ENCODE measurements at places on chromosomes 2 and 18. TPM values are rescaled to one million over a fixed set of nuclear protein-coding genes. Genes with fewer than 3 reads are reported as not detected.
A peak's percentile ranks its signal among the peaks of the same experiment; 100 is the strongest.

The MC4R gene
- total RNA-seq: not detected

GRCh38 chr2:5748946-5749345 lies 56.8 kb downstream of the SOX11 start:
- DNase-seq: no peak

- no peak for DNase-seq
These were observed 1682.2 kb upstream of the TMEFF2 start for GRCh38 chr2:193876980-193877379.

DNA sequence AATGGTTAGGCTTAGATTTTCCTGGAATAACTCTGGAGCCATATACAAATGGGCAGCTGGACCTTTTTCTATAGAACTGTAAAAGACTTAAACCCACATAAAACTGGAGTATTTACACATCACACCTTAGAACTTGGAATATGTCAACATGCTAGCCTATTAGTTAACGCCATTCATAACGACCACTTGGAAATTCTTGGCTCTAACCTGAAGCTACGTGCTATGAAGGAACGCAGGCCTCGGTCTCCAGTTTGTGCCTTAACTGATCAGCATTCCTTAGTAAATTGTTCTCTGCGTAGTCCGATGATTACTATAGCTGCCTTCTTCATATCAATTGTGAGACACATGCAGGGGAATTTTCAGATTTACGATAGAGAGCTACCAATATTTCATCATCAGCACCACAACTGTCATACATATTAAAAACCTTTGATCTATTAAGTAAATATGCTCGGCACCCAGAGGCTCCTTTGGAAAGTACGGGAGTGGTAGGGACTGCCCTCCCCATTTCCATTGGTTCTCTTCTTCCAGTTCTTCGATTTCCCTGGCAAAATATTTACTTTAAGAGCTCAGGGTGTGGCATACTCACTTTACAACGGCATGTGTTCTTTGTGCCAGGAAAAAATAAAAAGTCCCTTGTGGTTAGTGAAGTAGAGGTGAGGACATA lies 17.5 kb upstream of the CCL20 start:
- DNase-seq: no peak

DNA sequence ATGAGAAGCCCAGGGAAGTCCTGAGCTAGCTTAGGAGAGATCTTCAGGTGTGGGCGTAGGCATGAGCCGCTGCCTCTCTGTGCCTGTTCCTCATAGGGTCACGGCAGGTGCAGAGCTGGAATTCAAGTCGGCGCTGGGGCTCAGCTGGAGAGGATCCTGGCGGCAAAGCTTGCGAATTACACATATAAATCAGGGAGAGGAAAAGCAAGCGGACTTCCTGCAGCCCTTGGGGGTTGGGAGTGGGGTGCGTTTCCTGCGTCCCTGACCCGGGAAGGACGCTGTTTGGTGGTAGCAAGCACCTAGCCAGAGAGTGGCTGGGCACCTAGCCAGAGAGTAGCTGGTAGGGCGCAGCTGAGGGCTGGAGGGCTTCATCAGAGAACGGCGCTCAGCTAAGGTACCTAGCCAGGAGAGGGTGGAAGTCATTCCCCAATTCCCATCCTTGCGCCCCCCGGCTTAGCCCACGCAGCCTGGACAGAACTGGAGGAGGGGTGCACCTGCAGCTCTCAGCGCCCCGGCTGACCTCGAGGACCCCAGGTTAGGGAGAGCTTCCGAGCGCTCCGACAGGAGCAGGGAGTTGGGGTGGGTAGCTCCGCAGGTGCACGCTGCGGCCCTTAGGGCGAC lies 459 bp upstream of the EFR3B start:
- DNase-seq: peak; percentile 60

Measured in SK-MEL-5 (cell line).